Activated T-cell treated with anti-CD3 and anti-CD28 coated beads, Interleukin-2, amount 50 U/mL, for 48 hours (primary cell): ENCODE measurements at places on chromosomes 13 and 19.

GRCh38 chr19:29527500-29528328 is 1.9 kb downstream of the VSTM2B start:
- DNase-seq: peak; percentile 22

- peak; percentile 14 for DNase-seq
Observed at GRCh38 chr19:8302734-8303133, 5.4 kb downstream of the CD320 start.

DNA sequence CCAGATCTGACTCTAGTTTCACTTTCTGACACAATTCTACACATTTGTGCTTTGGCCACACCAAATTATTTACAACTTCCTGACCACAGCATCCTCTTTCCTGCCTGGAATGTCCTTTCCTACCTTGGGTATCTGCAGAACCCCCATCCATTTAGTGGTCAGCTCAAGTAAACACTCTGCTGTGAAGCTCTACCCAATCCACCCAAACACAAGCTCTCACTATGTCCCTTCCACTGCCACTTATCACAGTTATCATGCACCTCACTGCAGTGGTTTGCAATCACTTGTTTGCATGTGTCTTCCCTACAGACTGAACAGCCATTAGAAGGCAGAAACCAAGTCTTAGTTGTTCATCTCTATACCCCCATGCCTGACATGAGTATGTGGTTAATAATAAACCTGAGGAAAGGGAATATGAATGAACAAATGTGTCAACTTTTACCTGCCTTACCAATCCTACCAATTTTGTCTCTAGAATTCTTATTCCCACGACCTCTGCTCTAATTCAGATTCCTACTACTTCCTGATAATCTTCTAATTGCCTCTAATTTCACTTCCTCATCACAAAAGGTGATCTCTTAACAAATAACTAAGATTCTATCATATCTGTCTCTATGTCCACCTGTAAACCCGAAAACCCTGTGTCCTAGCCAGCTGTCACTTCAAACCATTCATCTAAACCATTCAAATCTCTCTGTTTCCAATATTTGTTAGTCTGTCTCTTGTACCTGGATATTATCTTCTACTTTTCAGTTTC is 25.1 kb downstream of the LNX2 start:
- no peak for DNase-seq

DNA sequence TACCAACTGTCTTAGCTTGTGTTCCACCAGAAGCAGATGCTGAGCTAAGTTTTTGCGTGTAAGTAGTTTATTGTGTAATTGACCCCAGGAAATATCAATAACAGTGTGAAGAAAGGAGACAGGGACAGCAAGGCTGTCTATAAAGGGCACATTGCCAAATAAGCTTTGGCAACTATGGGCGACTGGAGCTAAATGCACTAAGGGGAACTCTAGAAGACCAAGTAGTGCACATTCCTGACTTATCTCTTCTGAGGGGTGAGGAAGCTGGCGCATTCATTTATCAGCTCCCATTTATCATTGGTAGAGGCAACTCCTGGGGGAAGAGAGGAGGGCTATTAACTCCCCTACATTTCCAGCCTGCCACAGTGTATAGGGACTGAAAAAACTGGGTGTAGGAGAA is 135.0 kb downstream of the DLEU7 start:
- DNase-seq: no peak

DNA sequence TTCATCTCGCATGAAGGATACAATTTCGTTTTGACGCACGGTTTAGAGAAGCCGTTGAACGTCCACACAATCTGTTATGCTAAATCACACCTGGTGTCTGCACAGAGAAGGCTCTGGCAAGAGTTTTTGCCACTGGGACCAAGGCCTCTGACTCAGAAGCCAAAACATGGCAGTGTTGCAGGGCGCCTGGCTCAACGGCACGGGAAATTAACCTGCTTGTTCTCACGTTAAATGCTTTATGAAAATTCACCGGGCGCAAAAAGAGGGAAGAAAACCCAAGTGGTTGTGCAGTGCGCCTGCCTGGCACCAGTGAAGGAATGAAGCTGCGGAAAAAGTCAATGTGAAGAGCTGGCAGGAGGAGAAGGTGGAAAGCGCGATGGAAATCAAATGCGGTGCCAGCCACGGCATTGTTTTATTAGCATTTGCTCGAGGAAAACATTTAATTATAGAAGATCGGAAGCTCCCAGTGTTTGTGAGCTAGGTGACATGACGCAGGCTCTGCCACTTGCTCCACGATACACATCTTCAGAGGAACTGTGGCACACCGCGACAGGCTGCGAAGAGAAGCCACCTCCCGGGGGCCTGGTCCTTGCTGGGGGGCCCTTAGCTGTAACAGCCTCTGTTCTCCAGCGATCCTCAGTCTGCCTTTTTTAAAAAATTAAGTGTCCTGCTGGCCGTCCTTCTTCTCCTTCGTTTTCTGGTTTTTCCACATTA is 126.2 kb downstream of the ZIC5 start:
- DNase-seq: no peak
